ENCODE measurements at places on chromosomes 6 and 20.

- no peak for DNase-seq
Measured at GRCh38 chr6:7185561-7185960, 77.8 kb downstream of the RREB1 start.

- DNase-seq = no peak
Measured at GRCh38 chr6:8023638-8024037, 40.6 kb downstream of the BLOC1S5 start.

GRCh38 chr6:39849764-39850163 is 57.6 kb downstream of the DAAM2 start:
- DNase-seq = no peak

DNA sequence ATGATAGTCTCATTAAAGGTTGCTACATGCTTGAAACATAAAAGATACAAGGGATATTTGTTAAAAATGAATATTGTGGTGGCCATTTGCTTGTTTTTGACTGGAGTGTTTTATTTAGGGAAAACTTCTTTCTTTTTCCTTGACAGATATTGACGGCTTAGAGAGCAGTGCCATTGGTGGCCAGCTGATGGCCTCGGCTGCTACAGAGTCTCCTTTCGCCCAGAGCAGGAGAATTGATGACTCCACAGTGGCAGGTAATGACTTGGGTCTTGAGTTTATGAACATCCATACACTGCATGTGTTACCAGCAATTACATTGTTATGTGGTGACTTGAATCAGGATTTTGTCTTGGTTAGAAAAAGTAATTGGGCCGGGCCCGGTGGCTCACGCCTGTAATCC is 67.5 kb upstream of the PBOV1 start:
- DNase-seq = no peak

Measured in LNCaP clone FGC (cell line).